ENCODE measurements at places on chromosomes 4 and X. TPM values are rescaled to one million over a fixed set of nuclear protein-coding genes. Genes with fewer than 3 reads are reported as not detected.

GRCh38 chr4:127698789-127699200, 31.4 kb upstream of the SLC25A31 start:
- DNase-seq: peak; percentile 34

GRCh38 chr4:185716141-185716551, 95.8 kb downstream of the SORBS2 start:
- DNase-seq: no peak

Gene ANXA10
- 0.48 TPM for total RNA-seq

Gene RBM46
- total RNA-seq: not detected

Gene TSPAN7
- total RNA-seq: not detected

All from Daoy (cell line).